Fibroblast of skin of right biceps (primary cell): ENCODE measurements at places on chromosomes 7 and 10.

DNA sequence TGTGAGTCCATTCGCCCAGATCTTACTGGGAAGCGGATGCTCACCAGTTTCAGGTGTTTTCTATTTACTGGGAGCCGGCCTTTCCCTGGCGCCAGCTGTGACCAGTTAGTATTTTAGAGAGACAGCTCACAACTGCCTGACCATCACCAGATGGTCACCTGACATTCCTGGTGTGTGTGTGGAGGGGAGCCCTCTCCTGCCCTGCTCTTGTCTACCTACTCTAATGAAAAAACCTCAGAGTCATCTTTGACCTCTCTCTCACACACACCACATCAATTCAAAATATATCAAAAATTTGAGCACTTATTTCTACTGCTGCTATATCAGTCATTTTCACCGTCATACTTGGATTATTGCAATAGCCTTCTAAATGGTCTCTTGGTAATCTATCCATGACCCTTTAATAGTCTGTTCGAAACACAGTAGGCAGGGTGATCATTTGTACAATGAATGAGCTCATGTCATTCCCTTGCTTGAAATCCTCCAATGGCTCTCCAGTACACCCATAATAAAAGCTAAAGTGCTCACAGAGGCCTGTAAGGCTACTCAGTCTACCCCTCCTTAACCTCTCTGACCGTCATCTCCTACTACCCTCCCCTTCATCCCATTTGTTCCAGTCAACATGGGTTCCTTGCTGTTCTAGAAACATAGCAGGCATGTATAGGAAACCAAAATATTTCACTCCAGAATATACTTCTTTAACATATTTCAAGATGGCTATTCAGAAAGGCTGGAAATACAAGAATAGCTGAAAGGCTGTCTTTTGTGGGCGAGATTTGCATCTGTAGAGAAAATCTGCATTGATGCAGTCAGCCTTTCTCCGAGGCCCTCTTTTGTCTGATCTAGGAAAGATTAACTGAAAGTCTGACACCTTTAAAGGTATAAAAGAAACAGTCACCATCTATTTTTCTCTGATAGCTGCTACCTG lies 17.5 kb upstream of the NT5C3A start:
- DNase-seq = no peak

GRCh38 chr7:28077616-28078015 lies 103.0 kb downstream of the JAZF1 start:
- DNase-seq = no peak

GRCh38 chr10:2301227-2301626 lies 563.9 kb upstream of the ADARB2 start:
- no peak for DNase-seq

- DNase-seq = no peak
Measured at GRCh38 chr7:114623146-114623545, 208.5 kb downstream of the FOXP2 start.

- DNase-seq = no peak
Measured at GRCh38 chr7:54637712-54638396, 95.7 kb downstream of the VSTM2A start.

DNA sequence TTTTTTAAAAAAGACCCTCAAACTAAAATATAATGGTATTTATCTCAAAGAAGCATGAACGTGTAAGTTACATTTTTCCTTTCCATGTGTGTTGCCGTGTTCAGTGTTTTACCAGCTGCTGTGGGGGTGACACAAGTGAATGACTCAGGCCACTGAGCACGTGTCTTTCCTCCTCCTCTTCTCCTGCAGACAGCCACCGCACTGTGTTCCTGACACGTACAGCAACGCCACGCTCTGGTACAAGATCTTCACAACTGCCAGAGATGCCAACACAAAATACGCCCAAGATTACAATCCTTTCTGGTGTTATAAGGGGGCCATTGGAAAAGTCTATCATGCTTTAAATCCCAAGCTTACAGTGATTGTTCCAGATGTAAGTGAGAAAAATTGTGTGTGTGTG lies 29.7 kb downstream of the TMEM248 start:
- no peak for DNase-seq

DNA sequence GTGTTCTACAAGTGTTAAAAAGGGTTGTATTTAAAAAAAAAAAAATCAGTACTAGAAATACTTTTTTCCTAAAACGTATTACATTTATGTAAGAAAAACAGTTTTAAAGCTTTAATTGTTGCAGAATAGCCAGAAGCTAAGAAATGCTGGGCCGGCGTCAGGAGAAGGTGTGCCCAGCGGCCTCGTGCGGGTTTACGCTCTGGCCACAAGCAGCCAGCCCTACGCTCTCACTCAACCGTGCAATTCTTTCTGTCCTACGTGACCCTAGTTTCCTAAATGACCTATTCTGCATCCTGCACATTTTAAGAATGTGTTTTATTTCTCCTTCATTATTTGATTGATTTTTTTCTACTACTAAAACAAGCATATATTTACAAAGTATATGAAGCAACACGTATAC lies 279.7 kb upstream of the KLF14 start:
- DNase-seq = no peak

DNA sequence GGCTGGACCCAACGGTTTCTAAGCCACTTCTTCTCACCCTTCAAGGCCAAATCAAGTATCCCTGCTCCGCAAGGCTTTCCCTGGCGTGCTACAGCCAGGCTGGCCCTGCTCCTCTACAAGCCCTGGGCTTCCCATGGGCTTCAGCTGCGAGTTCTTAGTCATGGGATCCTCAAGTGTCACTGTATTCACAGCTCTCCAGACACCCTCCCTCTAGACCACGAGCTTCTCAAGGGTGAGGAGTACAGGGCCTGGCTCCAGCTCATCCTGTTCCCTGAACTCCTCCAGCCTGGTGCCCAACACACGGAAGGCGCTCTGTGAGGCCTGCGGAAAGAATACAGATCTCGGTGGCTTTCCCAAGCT lies 38.8 kb downstream of the FAM53B start:
- DNase-seq = no peak

GRCh38 chr7:104395162-104395561 lies 66.8 kb downstream of the LHFPL3 start:
- no peak for DNase-seq
